NB4 (cell line): ENCODE measurements at places on chromosomes 7 and 10.

DNA sequence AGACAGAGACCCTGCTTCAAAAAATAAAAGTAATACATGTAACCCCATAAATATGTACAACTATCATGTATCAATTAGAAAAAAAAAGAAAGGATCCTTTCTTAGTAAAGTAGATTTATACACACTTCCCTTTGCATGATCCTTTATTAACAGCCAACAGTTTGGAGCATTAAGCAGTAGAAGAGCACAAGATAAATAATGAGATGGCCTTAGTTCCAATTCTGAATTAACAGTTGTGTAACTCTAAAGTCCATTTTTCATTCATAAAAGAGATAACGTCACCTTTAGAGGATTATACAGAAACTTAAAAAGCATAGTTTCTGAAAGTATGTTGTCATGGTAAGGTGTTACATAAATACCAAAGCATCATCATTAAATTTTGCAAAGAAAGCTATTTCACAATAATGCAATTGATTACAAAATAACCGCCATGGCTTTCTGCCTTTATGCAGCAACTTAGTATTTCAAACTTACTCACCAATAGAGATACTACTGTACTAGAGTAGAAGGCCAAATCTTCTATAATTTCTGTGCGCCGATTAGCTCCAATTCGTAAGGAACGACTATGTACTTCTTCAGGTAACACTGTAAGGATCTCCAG is 40.3 kb downstream of the TNPO3 start:
- DNase-seq = peak; percentile 74

DNA sequence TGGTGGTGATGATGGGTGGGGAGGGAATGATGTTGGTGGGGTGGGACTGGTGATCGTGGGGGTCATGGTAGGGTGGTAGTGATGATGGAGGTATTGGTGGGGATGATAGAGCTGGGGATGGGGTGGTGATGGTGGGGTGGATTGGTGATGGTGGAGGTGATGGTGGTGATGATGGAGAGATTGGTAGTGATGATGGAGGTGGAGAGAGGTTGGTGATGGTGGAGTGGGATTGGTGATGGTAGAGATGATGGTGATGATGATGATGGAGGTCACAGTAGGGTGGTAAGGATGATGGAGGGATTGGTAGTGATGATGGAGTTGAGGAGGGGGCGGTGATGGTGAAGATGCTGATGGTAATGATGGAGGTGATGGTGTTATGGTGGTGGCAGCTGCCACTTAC is 155.3 kb downstream of the EXOC4 start:
- DNase-seq = no peak

DNA sequence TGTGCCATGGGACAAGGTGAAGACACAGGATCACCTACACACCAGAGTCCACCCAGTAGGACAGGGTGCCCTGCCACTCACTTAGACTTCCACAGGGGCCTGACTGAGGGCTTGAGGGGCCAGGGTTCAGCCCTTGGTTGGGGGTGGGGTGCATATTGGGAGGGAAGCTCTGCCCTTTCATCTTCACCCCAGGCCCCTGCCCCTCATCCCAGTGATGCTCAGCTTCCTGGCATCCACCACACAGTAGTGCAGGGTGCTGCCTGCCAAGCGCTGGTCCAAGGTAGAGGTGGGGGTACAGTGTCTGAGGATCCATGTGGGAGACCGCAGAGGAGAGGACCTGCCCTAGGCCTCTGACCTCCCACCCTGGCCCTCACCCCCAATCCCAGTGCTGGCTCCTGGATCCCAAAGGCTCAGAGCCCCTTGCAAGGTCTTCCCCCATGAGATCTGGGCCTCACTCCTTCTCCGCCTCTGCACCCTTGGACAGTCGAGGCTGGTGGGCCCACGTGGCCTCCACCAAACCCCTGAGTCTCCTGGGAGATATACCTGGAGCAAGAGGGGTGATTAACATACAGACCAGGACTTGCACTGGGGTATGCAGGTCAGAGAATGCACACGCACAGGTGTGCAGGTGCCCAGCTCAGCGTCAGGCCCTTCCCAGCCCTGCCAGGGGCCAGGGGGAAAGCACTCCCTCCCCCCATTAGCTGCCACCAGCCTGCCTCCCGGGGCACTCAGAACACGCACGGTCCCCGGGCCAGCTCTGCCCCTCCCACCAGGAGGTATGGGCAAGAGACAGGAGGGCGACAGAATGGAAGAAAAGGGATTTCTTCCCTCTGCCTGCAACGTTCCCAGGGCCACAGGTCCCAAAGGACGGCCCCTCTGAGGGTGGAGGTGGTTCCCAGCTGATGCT is 8.6 kb upstream of the IRF5 start:
- no peak for DNase-seq

DNA sequence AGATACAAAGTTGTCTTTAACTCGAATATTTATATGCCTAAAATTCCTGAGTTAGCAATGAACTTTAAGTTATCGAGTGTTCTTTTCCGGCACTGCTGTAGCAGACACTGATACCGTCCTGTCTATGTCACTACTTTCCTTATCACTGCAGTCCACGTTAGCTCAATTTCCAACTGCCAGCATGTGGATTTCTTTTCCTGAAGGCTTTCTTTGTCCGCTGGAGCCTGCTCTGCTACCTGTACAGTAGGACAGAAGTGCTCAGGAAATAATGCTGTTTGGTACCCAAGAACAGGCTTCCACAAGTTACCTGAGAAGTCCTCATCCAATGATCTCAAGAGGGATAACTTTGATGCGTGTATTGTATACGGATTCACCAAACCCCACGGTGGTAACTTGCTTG is 329.4 kb downstream of the NXPH1 start:
- DNase-seq = no peak

DNA sequence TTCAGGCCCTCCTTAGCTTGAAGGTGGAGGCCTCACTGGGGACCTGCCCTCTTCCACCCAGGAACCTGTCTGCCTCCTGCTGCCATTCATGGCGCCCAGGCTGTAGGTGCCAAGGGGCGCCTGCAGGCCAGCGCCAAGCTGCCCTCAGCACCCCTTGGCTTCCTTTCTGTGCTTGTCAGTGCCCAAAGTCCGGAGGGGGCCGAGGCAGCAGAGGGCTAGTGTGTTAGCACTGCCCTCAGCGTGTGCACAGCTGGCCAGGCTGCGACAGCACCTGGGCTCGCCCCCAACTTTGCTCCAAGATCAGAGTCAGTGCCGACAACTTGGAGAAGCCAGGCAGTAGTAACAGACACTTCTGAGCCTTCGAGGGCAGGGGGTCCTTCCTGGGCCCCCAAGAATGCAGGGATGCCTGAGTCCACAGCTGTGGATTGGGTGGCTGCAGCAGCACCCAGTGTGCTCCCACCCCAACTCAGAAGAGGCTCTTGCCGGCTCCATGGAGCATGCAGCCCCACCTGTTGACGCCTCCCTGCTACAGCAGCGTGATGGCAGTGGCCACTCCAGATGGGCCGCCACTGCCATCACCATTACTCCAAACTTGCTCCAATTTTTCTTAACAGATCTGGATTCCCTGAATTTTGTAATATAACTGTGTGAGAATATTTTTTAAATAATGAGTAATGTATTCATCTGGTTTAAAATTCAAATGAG is 41.7 kb downstream of the CACUL1 start:
- DNase-seq = peak; percentile 23

GRCh38 chr10:6388261-6388893 is 185.6 kb downstream of the PFKFB3 start:
- DNase-seq = no peak

- DNase-seq = no peak
These were observed 41.7 kb downstream of the C10orf90 start for GRCh38 chr10:126628746-126629145.

GRCh38 chr7:70619130-70619529 is 512.8 kb upstream of the GALNT17 start:
- no peak for DNase-seq

GRCh38 chr7:158977981-158978380 is 121.6 kb downstream of the DYNC2I1 start:
- no peak for DNase-seq
